CD4-positive, alpha-beta T cell treated with Interleukin-17A for 1 hour (primary cell): ENCODE measurements at places on chromosomes 5 and 9.
A peak's percentile ranks its signal among the peaks of the same experiment; 100 is the strongest.

DNA sequence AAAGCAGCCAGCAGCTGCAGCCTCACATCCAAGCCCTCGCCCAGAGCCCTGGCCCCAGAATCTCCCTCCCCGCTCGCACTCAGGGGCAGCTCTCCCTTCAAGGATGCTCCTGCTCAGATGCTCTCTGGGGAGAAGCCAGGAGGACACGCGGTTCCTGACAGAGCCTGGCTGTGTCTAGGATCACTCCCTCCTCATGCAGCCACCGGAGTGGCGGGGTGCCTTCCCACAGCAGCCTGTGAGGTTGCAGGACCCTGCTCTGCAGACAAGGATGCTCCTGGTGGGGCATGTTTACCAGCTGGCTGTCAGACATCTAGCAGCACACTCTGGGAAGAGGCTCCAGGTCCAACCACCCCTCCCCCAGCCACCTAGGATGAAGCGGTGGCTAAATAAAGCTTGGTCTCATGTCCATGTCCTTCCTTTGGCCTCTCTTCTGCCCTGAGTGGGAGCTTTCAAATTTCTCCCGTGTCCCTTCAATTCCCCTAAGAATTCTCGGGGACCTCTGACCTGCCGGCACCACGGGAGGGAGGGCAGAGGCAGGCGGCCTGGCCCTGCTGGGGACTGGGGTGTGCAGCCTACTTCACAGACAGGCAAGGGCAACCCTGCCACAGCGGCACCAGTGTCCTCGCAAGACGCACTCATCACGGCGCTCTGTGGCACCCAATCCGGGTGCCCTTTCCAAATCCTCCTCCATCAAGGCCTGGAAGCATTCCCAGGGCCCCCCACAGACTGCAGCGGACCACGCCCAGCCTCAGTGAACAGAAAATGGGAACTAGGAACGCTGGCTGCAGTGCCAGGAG is 88.3 kb upstream of the SARDH start:
- DNase-seq = no peak

GRCh38 chr5:21701317-21701716 is 1151.8 kb downstream of the CDH12 start:
- no peak for DNase-seq

- no peak for DNase-seq
These were observed 112.3 kb downstream of the PCSK1 start for GRCh38 chr5:96320797-96321196.

GRCh38 chr9:121598965-121599871 is 52.2 kb upstream of the DAB2IP start:
- DNase-seq = no peak

DNA sequence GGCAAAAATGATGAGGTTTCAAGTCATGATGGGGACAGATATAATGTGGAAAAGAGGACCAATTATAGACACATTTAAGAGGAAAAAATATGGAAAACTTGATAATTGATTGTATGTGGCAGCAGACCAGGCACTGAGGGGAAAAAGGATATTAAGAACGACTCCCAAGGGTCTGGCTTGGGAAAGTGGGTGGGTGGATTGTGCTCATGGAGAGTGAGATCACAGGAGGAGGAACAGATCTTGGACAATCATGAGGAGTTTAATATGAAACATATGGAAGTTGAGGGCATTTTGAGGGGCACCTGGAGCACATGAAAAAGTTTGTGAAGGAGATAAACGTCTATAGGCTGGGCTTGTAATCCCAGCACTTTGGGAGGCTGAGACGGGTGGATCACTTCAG is 454.3 kb upstream of the KLF4 start:
- DNase-seq = no peak

DNA sequence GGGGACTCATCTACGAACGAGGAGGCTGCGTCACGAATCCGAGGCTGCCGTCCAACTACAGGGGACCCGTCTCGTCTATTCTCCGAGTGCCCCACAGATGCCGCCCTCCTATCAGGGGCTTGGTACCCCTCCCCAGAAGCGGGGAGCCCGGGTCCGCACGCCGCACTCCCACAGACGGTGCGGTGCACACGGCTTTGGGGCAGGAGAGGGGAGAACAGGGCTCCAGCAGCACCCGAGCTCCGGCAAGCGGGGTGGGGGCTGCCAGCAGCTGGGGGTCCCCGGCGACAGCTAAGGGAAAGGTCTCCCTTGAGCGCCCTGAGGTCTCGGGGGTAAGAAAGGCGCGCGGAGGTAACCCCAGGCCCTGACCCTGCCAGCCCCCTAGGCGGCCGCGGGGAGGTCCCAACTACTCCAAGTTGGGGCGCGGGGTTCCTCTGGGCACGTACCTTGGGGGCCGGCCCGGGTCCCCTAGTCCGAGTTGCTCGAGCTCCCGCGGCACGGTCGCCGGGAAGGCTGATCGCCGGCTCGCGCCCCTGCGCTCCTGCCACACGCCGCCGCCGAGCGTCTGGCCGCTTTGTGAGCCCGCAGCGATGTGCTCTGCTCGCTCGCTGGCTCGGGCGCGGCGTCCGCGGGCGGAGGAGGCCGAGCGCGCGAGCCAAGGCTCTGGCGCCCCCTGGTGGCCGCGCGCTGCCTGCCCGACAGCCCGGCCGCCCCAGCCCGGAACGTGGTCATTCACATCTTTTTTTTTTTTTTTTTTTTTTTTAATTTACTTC is at the start of gene SPOCK1:
SPOCK1 (minus strand) TSS at position 591 of the 770 bp plus-strand sequence.
- peak; percentile 31 for DNase-seq

- DNase-seq = peak; percentile 33
These were observed 68.8 kb upstream of the PPP2R2B start for GRCh38 chr5:146947181-146947941.
